ENCODE measurements at places on chromosomes 11 and 22. TPM values are rescaled to one million over a fixed set of nuclear protein-coding genes. Genes with fewer than 3 reads are reported as not detected.
A peak's percentile ranks its signal among the peaks of the same experiment; 100 is the strongest.

The VPREB1 gene
- not detected for polyA plus RNA-seq

The HOATZ gene
- polyA plus RNA-seq, result not detected

The OR10A3 gene
- polyA plus RNA-seq, result 0.13 TPM

The OR5A1 gene
- not detected for polyA plus RNA-seq

DNA sequence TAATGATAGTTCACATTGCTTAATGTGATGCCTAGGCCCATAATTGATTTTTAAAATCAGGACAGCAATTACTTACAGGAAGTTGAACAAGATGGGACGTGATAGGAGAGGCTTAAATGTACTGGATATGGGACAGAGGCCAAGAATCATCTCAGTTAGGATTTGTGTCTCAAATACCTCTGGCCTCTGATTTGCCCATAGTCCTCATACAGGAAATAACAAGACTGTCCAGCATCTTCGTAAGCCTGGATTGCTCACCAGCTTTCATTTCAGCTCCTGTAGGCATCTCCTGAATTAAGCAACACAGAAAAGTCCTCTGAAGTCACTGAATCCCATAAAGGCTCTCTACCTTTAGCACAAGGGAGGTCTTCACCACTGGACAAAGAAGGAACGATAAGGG lies at the start of gene MRGPRX3:
Gene MRGPRX3 (plus strand): TSS at position 231 of the 400 bp plus-strand sequence. CDS start 4,632 bp downstream, outside the sequence.
- DNase-seq, result no peak
- no peaks in the 10 kb centered on the region for H3K36me3 ChIP-seq
- no peaks in the 10 kb centered on the region for H3K4me1 ChIP-seq
- no peak within 1 kb of the TSS for H3K27ac ChIP-seq
- no peaks in the 10 kb centered on the region for H3K27me3 ChIP-seq
- no peak within 1 kb of the TSS for H3K4me3 ChIP-seq

DNA sequence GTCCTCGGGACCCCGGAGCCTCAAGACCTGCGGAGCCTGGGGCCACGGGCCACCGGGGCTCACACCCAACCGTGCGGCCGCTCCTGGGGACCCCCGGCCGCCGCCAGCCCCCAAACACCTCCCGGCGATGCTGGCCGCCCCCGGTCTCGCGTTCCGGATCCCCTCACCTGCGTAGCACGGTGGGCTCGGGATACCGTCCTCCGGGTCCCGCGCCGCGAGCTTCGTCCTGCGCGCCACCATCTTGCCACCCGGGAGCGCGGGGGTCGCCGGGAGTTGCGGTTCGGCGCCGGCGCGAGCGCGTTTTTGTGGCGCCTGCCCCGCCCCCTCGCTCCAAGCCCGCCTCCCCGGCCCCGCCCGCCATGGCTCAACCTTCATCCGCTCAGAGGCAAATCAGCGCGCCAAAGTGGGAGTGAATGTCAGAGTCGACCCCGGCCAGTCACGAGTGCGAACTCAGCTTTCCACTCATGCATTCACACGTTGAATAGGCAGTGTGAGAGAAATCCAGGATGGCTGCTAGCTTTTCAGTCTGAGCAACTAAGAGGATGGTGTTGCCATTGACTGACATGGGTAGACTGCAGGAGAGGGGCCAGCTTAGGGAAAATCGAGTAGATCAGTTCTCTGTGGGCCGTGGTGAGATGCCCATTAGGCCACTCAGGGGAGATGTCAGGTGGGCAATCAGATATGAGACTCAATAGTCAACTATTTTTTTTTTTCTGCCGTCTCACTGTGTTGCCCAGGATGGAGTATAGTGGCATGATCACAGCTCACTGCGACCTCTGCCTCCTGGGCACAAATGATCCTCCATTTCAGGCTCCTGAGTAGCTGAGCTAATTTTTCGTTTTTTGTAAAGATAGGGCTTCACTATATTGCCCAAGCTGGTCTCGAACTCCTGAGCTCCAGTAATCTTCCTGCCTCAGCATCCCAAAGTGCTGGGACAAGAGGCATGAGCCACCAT lies 28.3 kb downstream of the SERHL2 start:
- peak overlapping the region; percentile 41 for H3K27ac ChIP-seq
- H3K4me3 ChIP-seq, result peak overlapping the region; percentile 67
- H3K27me3 ChIP-seq, result no peaks in the 10 kb centered on the region
- H3K36me3 ChIP-seq, result peaks cover 49% of the 10 kb centered on the region
- peak; percentile 59 for DNase-seq
- peaks cover 6% of the 10 kb centered on the region for H3K4me1 ChIP-seq

GRCh38 chr22:38220653-38221386 lies 19.0 kb downstream of the MAFF start:
- H3K27ac ChIP-seq, result peak overlapping the region; percentile 32
- no peak for DNase-seq
- no peaks in the 10 kb centered on the region for H3K27me3 ChIP-seq

DNA sequence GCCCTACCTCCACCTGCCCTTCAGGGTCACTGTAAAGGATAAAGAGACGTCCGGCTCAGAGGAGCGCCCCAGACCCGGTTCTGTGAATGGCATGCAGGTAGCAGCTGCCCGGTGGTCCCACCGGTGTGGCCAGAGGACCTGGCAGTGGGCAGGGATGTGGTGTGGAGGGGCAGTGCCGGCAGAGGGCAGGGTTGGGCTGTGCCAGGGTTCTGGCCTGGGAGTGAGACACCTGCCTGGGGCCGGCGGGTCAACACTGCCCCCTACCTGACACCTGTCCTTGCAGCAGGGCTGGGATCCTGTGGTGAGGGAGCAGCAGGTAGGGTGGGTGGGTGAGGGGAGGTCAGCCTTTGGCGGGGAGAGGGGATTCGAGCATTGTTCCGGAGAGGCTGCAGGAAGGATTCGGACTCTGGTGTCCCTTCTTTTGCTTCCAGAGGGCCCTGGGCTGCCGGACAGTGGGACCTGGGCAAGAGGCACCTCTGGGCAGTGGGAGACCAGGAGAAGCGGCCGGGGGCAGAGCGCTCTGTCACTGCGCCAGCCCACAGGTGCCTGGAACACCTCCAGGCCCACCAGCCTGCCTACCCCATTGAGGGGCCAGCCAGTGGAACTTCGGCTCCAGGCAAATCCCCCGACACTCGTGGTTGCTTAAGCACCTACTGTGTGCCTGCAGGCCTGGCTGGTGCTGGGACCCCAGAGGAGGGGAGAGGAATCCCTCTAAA lies 1.6 kb upstream of the PHLDA2 start:
- peak; percentile 23 for DNase-seq
- H3K27me3 ChIP-seq, result no peaks in the 10 kb centered on the region
- H3K4me1 ChIP-seq, result peaks cover 16% of the 10 kb centered on the region
- H3K4me3 ChIP-seq, result peak overlapping the region; percentile 92

- no peak overlapping the region for H3K27ac ChIP-seq
- H3K36me3 ChIP-seq, result no peaks in the 10 kb centered on the region
- no peaks in the 10 kb centered on the region for H3K4me1 ChIP-seq
These were observed 72.2 kb downstream of the KCNQ1 start for GRCh38 chr11:2517016-2517385.

- no peak overlapping the region for H3K4me3 ChIP-seq
- peaks cover 4% of the 10 kb centered on the region for H3K4me1 ChIP-seq
- DNase-seq, result peak; percentile 84
- no peaks in the 10 kb centered on the region for H3K36me3 ChIP-seq
These were observed 4.5 kb downstream of the FAM83F start for GRCh38 chr22:39999144-39999757.

DNA sequence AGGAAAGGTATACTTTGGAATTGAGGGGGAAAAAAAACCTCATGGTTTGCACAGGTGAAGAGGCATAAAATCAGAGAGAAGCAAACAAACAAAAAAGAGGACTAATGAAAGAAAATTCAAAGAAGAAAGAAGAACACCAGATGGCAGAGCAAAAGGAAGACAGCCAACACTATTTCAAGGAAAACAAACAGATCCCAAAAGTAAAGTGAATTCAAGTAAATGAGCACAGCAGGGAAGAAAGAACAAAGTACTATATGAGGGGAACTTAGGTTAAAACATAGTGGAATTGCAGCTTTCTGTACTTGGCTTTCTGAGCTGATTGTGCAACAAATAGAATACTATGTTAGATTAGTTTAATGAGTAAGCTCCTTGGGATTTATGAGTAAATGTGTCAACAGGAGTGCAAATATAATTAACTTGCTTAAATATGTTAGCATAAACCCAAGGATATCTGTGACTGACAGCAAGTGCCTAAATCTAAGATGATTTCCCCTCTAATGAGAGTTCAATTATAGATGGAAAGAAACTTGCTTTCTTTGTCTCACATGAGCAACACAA lies 404.6 kb upstream of the CNTN5 start:
- no peaks in the 10 kb centered on the region for H3K36me3 ChIP-seq
- no peaks in the 10 kb centered on the region for H3K4me1 ChIP-seq
- no peak overlapping the region for H3K27ac ChIP-seq
- DNase-seq, result no peak
- no peaks in the 10 kb centered on the region for H3K27me3 ChIP-seq
- H3K4me3 ChIP-seq, result no peak overlapping the region

DNA sequence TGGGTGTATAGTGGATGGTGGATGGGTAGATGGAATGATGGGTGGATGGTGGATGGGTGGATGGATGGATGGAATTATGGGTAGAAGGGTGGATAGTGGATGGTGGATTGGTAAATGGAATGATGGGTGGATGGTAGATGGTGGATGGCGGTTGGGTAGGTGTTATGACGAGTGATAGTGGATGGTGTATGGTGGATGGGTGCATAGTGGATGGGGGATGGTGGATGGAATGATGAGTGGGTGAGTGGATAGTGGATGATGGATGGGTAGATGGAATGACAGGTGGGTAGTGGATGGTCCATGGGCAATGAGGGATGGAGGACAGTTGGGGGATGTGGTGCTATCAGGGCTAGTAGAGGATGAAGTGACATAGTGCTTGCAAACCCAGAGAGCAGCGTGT lies 182.4 kb downstream of the BRD1 start:
- no peaks in the 10 kb centered on the region for H3K4me1 ChIP-seq
- H3K4me3 ChIP-seq, result no peak overlapping the region
- H3K27ac ChIP-seq, result no peak overlapping the region
- DNase-seq, result no peak
- H3K36me3 ChIP-seq, result no peaks in the 10 kb centered on the region

GRCh38 chr11:23653071-23653675 lies 792.9 kb upstream of the CCDC179 start:
- H3K4me1 ChIP-seq, result no peaks in the 10 kb centered on the region
- DNase-seq, result no peak
- no peaks in the 10 kb centered on the region for H3K27me3 ChIP-seq

GRCh38 chr11:8329336-8329735 lies 65.7 kb upstream of the LMO1 start:
- H3K4me3 ChIP-seq, result no peak overlapping the region
- DNase-seq, result no peak
- H3K27me3 ChIP-seq, result peaks cover 11% of the 10 kb centered on the region
- no peaks in the 10 kb centered on the region for H3K36me3 ChIP-seq
- H3K4me1 ChIP-seq, result peaks cover 3% of the 10 kb centered on the region

DNA sequence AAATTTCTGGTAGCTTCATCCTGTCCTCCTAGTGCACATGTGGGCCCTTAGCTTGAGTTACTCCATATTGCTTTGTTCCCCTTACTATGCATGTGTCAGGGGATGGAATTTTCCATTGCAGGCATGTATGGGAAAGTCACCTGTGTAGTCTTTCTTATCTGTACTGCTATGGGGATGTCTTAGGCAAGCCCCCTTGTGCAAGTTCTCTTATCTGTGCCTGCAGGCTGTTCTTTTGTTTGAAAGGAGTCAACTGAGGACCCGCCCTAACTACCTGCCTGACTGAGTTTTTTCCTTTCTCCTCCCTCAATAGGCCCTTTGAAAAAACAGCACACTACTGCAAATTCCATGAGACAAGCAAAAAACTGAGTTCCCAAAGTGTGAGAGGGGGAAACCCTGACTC lies 8.7 kb downstream of the OR8K5 start:
- DNase-seq, result no peak
- no peaks in the 10 kb centered on the region for H3K27me3 ChIP-seq
- no peaks in the 10 kb centered on the region for H3K36me3 ChIP-seq
- H3K27ac ChIP-seq, result no peak overlapping the region

Data from IMR-90 (cell line).